Neural crest cell (in vitro differentiated cells): ENCODE measurements at places on chromosomes 16 and 17.

DNA sequence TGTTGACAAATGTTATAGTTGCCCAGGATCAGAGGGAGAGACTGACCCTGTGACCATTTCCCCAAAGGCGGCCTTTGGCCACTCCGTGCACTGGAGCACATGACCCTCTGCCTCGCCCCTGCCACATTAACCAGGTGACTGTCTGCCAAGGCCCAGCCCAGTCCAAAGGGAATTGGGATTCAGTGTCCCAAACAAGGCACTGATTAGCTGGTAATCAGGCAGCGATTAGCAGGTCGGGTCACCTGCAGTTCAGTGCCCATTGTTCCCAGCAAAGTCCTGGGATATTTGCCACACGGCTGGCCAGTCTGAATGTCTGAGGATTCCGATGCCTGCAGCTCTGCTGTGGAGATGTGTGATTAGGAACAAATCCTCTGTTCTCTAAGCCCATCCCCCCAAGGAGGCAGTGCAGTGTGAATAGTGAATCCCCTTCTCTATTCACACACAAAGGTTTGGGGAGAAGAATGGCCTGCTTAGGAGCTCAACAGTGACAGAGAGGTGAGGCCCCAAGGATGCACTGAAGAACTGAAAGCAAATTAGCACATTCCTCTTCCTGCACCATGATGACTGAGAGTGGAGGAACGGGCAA lies 123.1 kb upstream of the MAF start:
- DNase-seq = peak; percentile 5

- no peak for DNase-seq
These were observed 5.5 kb downstream of the SSTR2 start for GRCh38 chr17:73170324-73170723.

GRCh38 chr16:22117609-22118008 lies 25.3 kb downstream of the VWA3A start:
- no peak for DNase-seq

GRCh38 chr16:78407191-78407590 lies 307.7 kb downstream of the WWOX start:
- no peak for DNase-seq

GRCh38 chr16:11576427-11577289 lies 10.1 kb downstream of the LITAF start:
- no peak for DNase-seq
